ENCODE measurements at places on chromosomes 3 and 15. TPM values are rescaled to one million over a fixed set of nuclear protein-coding genes. Genes with fewer than 3 reads are reported as not detected.
A peak's percentile ranks its signal among the peaks of the same experiment; 100 is the strongest.

DNA sequence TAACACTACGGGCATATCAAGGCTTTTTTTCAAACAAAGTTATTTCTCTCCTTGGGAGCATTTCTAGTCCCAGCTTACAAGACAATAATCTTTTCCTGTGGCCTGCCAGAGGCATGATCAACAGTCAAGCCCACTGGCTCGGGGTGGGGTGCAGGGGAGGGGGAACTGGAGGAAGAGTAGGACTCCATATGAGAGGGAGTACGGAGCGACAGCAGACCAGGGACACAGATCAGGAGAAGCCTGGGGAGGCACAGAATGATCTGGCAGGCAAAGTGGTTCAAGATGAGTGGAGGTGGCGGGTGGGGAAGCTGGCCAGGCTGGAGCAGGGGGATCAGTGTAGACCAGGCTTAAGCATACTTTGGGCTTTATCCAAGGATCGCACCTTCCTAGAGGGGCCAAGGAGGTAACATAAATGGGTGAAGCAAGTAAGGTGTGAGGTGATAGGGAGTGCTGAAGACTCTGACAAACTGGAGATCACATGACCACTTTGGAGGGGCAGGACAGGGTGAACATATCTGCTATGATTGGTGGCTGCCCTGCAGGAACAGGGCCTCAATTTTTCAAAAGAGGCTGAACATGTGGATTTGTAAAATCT, 37.4 kb downstream of the KLF15 start:
- no peak overlapping the region for H3K27ac ChIP-seq
- H3K4me3 ChIP-seq, result no peak overlapping the region
- H3K27me3 ChIP-seq, result no peaks in the 10 kb centered on the region
- DNase-seq, result no peak
- H3K36me3 ChIP-seq, result no peaks in the 10 kb centered on the region
- H3K4me1 ChIP-seq, result no peaks in the 10 kb centered on the region

DNA sequence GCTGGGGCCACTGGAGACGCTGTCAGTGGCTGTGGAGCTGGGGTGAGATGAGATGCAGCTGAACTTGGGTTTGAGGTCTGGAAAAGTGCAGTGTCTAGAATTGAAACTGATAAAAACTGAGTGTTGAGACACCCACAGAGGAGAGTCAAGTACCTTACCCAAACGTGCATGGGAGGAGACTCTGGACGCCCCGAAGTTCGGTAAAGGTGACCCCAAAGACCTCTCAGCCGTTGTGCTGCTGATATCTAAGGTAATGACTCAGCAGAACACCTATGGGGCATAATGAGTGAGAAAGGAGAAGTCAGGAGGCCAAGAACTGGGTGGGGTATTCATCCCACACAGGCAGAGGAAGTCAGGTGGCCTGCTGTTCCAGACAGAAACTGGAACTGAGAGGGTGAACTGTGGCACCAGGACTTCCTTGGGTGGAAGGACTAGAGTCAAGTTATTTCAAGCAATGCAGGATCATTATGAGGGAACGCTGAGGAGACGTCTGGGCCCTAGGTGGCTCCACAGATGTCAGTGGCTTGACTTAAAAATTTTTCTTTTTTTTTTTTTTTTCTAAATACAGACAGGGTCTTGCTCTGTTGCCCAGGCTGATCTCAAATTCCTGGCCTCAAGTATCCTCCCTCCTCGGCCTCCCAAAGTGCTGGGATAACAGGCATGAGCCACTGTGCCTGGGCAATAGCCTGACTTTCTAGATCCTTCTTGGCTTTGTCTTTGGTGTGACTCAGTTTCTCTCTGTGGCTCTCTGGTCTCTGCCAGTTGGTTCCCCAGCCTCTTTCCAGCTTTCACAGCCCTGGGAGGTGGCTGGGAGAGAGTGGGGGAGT, 67.6 kb upstream of the GCNT3 start:
- H3K27me3 ChIP-seq, result no peaks in the 10 kb centered on the region
- DNase-seq, result no peak
- H3K27ac ChIP-seq, result no peak overlapping the region
- H3K4me3 ChIP-seq, result no peak overlapping the region
- H3K36me3 ChIP-seq, result no peaks in the 10 kb centered on the region

- no peak overlapping the region for H3K27ac ChIP-seq
- no peaks in the 10 kb centered on the region for H3K36me3 ChIP-seq
- H3K4me1 ChIP-seq, result no peaks in the 10 kb centered on the region
- no peak for DNase-seq
These were observed 57.9 kb upstream of the ABHD2 start for GRCh38 chr15:89030311-89030710.

DNA sequence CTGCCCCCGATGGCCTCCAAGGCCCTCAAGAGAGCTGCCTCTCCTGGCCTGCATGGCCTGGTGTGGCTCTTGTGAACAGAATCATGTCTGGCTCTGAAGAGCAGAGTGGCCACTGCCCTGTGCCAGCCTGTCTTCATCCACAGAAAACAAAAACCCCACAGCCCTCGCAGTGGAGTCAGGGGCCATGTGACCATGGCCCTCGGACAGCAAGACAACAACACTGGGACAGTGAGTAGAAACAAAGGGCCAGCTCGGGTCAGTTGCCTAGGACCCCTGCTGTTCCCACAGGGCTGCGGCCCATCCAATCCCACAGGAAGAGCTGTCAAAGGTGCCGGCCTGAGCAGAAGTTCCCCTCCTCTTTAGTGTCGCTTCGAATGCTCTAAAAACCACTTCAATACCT, 72.5 kb downstream of the UMPS start:
- H3K27me3 ChIP-seq, result no peaks in the 10 kb centered on the region
- no peak overlapping the region for H3K4me3 ChIP-seq
- H3K27ac ChIP-seq, result no peak overlapping the region
- no peak for DNase-seq
- no peaks in the 10 kb centered on the region for H3K36me3 ChIP-seq
- H3K4me1 ChIP-seq, result no peaks in the 10 kb centered on the region

GRCh38 chr3:100781301-100781700, 72.0 kb downstream of the TFG start:
- no peaks in the 10 kb centered on the region for H3K27me3 ChIP-seq
- H3K4me1 ChIP-seq, result no peaks in the 10 kb centered on the region
- H3K36me3 ChIP-seq, result no peaks in the 10 kb centered on the region
- H3K27ac ChIP-seq, result no peak overlapping the region

DNA sequence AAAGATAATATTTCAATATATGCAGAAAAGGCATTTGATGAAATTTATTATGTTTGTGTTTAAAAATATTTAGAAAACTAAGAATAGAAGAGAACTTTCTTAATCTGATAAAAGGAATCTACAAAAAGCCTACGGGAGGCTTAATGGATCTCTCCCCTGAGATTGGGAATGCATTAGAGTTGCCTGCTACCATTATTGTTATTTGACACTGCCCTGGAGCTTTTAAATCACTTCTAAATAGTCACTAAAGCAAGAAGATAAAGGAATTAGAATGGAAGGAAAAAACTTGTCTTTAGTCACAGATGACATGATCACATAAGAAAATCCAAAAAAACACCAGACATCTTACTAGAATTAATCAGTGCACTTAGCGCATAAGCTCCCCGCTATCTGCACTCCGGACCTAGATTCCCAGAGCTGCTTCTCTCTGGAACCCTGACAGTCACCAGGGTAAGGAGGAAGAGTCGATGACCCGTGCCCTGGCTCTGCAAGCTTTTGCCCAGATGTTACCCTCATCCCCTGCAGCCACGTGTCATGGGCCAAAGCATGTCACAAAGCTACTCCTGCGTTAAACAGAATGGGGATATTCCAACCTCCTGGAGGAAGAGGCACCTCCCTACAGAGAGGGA, 97.1 kb downstream of the MINAR1 start:
- DNase-seq, result no peak
- H3K4me1 ChIP-seq, result no peaks in the 10 kb centered on the region

DNA sequence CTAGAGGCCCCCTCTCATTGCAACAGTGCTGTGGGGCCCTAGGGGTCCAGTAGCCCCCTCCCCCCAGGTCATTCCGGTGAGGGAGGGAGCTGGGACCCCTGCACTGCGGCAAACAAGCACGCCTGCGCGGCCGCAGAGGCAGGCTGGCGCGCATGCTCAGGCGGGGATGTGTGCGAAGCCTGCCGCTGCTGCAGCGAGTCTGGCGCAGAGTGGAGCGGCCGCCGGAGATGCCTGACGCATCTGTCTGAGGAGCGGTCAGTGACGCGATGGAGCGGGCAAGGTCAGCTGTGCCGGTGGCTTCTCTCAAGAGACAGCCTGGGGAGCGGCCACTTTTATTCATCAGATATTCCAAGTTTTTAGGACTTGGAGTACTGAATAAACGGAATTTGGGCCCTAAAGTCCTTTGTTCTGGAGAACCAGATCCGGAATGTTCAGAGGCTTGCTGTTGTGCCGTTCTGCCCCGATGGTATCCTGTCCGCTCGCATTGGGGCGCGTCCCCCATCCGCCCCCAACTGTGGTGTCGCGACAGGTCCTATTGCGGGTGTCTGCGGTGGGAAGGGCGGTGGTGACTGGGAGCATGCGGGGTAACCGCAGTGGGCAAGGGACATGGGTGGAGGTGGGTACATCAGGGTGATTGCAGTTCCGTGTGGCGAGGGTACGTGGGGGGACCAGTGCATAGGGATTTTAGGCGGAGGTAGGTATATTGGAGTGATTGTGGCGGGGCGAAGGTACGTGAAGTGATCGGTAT, at the start of the genes SNRPN and SNURF:
TSS of gene SNRPN (plus strand) at position 205 of the 748 bp plus-strand sequence. CDS start 19,467 bp downstream, outside the sequence.
TSS of gene SNURF (plus strand) at position 205 of the 748 bp plus-strand sequence. CDS start at position 267, 62 bp downstream.
- peak within 1 kb of the TSS; percentile 10 for H3K27ac ChIP-seq
- DNase-seq, result peak; percentile 93
- H3K36me3 ChIP-seq, result no peaks in the 10 kb centered on the region
- H3K4me1 ChIP-seq, result no peaks in the 10 kb centered on the region
- H3K4me3 ChIP-seq, result peak within 1 kb of the TSS; percentile 54

- H3K27me3 ChIP-seq, result no peaks in the 10 kb centered on the region
- no peak overlapping the region for H3K4me3 ChIP-seq
- DNase-seq, result no peak
- no peaks in the 10 kb centered on the region for H3K4me1 ChIP-seq
- peaks cover 3% of the 10 kb centered on the region for H3K36me3 ChIP-seq
These were observed 26.4 kb downstream of the MKRN2 start for GRCh38 chr3:12583280-12583679.

DNA sequence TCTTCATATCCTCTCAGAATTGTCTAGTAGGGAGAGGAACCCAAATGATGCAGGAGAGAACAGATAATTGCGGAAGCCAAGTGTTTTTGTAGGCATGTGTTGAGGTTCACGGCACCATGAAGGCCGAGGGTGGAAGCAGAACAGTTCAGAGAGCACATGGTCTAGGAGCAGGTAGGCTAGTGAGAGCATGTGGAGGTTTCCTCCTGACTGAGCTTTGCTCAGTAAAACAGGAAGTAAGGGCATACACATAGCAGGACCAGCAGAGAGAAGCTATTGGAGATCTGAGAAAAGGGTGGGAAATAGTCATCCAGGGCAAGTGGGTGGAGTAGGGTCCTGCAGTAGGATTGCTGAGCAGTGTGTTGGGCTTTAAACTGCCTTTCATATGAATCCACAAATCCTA, 491.1 kb downstream of the FHIT start:
- H3K27ac ChIP-seq, result no peak overlapping the region
- H3K36me3 ChIP-seq, result no peaks in the 10 kb centered on the region
- DNase-seq, result no peak
- no peak overlapping the region for H3K4me3 ChIP-seq

DNA sequence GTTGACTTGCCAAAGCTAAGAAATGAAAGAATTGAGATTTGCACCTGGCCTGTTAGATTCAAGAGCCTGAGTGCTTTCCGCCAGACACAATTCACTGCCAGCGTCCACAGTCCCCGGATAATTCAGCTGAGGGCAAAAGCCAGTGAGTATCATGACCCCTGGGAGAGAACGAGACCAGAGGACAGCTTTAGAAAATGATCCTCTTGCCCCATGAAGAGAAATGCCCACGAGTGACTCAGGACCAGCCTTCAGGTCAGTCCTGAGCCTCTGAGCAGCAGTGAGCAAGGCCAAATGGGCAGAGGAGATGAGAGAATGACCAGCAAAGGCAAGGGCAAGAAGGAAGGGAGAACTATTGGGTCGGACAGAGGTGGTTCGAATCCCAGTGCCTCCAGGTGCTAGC, 273.5 kb downstream of the FAM43A start:
- H3K36me3 ChIP-seq, result no peaks in the 10 kb centered on the region
- H3K27ac ChIP-seq, result no peak overlapping the region
- H3K4me3 ChIP-seq, result no peak overlapping the region
- DNase-seq, result no peak
- no peaks in the 10 kb centered on the region for H3K27me3 ChIP-seq

DNA sequence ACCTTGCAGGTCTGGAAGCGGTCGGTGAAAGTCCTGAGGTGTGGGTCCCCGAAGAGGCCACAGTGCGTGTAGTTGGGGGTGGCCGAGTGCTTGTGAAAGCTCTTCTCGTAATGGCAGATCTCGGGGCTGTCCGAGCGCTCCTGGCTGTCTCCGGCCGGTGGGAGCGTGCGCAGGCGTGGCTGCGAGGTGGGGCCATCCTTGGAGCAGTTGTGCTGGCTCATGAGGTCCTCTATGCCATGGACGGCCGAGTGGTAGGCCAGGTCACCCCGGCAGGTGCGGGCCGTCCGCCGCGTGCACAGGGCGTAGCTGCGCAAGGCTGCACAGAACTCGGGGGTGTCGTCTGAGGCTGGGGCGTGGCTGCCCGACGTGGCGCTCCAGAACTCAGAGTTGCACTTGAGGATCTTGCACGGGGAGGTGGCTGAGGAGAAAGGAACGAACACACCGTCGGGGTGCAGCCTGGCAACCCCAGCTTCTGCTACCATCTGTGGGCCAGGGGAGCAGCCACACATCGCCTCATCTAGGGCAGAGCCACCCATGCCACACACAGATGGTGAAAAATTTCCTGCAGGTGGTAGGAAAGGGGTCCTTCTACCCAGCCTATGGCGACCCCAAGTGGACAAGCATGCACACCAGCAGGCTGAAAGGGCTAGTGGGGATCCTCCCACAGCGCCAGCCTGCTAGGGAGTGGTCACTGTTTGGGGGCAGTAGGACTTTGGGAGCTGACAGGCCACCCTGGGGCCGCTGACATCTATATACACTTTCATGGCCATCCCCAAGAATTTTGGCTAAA, 36.7 kb downstream of the RGMA start:
- H3K36me3 ChIP-seq, result peaks cover 3% of the 10 kb centered on the region
- no peak overlapping the region for H3K4me3 ChIP-seq
- no peak for DNase-seq
- no peaks in the 10 kb centered on the region for H3K4me1 ChIP-seq
- no peaks in the 10 kb centered on the region for H3K27me3 ChIP-seq

- no peak overlapping the region for H3K4me3 ChIP-seq
- H3K36me3 ChIP-seq, result no peaks in the 10 kb centered on the region
- no peaks in the 10 kb centered on the region for H3K27me3 ChIP-seq
- no peak for DNase-seq
- no peak overlapping the region for H3K27ac ChIP-seq
- no peaks in the 10 kb centered on the region for H3K4me1 ChIP-seq
These were observed 10.3 kb upstream of the USP50 start for GRCh38 chr15:50556642-50557371.

FOXB1 gene
- total RNA-seq, result not detected

ZNF620 gene
- 4.7 TPM for total RNA-seq

ASB14 gene
- total RNA-seq, result not detected

SERPINI2 gene
- 0.51 TPM for total RNA-seq

PP2D1 gene
- not detected for total RNA-seq

GMPPB gene
- total RNA-seq, result 39.6 TPM

All from aorta (tissue), 5 donors.